ENCODE measurements at places on chromosomes 3 and 15. TPM values are rescaled to one million over a fixed set of nuclear protein-coding genes. Genes with fewer than 3 reads are reported as not detected.

Gene GRAMD1C
- total RNA-seq = 11.1 TPM

Gene GATA2
- 57.8 TPM for total RNA-seq

Gene SETMAR
- 19.8 TPM for total RNA-seq

Gene DPP8
- total RNA-seq = 52.5 TPM

Gene VILL
- 46.4 TPM for total RNA-seq

Gene HIGD2B
- total RNA-seq = not detected

Gene SYNPR
- not detected for total RNA-seq

Gene MAPKAPK3
- 34.8 TPM for total RNA-seq

Gene DPPA4
- 0.55 TPM for total RNA-seq

Gene VGLL3
- 51.7 TPM for total RNA-seq

Gene ADAMTS7
- total RNA-seq = 4.2 TPM

Gene P2RY1
- 9.2 TPM for total RNA-seq

Gene LXN
- 18.2 TPM for total RNA-seq
